Fibroblast of skin of left quadriceps (primary cell): ENCODE measurements at places on chromosomes 4 and X.

GRCh38 chr4:65508168-65508567 lies 162.1 kb downstream of the EPHA5 start:
- DNase-seq, result peak; percentile 88

- peak; percentile 92 for DNase-seq
Measured at GRCh38 chr4:127505203-127505602, 127.6 kb upstream of the INTU start.

DNA sequence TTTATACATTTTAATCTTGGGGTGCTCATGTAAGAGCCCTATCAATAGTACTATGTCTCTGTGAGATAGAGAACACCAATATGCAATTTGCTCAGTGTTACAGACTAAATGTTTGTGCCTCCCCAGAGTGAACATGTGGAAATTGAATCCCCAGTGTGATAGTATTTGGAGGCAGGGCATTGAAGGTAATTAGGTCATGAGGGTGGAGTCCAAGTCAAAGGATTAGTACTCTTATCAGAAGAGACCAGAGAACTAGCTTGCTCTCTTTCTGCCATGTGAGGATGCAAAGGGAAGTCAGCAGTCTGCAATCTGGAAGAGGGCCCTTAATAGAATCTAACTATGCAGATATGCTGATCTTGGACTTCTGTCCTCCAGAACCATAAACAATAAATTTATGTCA lies 1317.0 kb downstream of the STIM2 start:
- DNase-seq, result no peak

GRCh38 chr4:166065324-166065723 lies 192.3 kb downstream of the TLL1 start:
- DNase-seq, result no peak

GRCh38 chr4:38734446-38734845 lies 48.3 kb downstream of the TLR10 start:
- no peak for DNase-seq

- no peak for DNase-seq
Measured at GRCh38 chrX:50097071-50097470, 103.7 kb downstream of the AKAP4 start.

GRCh38 chrX:53084043-53084570 lies 1.9 kb downstream of the TSPYL2 start:
- no peak for DNase-seq

DNA sequence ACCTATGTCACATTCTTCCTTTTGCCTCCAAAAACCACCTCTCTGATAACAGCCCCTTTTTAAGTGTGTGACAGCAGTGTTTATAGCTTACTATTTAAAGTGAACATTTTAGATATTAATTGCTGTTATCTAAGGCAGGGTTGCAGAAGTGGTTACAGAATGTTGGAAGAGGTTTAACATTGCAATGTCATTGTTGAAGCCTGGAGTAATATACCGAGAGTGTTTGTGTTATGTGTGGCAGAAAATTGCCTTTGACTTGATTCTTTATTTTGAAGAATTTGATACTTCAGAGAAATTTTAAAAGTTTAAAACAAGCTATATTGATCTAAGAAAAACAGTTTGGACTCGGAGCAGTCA lies 37.1 kb downstream of the SMARCAD1 start:
- no peak for DNase-seq

DNA sequence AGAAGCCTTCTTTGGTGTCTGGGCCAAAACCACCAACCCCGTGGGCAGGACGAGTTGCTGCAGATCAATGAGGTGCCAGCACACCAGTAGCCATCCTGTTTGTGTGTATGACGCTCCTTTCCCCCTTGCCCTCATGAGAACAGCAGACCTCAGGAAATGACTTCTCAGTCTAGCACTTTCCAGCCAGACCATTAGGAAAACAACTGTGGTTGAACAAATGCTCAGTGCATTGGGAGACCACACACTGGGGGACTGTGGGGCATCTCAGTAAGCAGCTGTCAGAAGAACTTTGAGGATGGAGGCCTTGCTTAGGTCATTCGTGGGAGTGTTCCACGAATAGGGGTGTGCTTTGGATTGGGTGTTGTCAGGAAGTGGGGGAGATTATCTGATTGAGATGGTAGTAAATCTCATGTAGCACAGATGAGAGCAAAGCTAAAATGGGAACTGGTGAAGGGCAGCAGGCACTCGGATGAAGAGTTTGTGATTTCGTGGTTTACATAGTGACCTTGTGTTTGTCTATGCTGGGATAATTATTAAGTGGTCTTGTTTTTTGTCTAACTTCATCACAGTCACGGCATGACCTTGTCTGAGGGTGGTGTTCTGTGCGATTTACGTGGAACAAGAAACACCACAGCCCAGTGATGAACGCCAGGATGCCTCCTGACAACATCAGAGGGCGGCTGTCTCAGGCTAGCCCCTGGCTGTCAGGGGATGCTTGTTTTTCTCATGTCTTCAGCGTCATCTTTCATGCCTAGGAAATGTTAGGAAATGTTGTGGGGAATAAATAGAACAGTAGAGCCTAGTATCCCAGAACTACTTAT lies 70.1 kb downstream of the USP46 start:
- no peak for DNase-seq
